Activated CD8-positive, alpha-beta T cell treated with anti-CD3 and anti-CD28 coated beads for 36 hours (primary cell): ENCODE measurements at places on chromosomes 1 and 21. TPM values are rescaled to one million over a fixed set of nuclear protein-coding genes. Genes with fewer than 3 reads are reported as not detected.

PRDM15 gene
- total RNA-seq: 14.5 TPM

SELL gene
- total RNA-seq: 110 TPM

TMEM234 gene
- total RNA-seq: 7.7 TPM

NR5A2 gene
- total RNA-seq: not detected

TSNAX gene
- 38.0 TPM for total RNA-seq

CR1 gene
- total RNA-seq: 0.18 TPM

TEX38 gene
- total RNA-seq: not detected

ACTL8 gene
- total RNA-seq: not detected

NFIA gene
- 2.4 TPM for total RNA-seq

DISP3 gene
- 0.65 TPM for total RNA-seq

C1orf74 gene
- 2.8 TPM for total RNA-seq

SLC5A9 gene
- not detected for total RNA-seq

GPR153 gene
- 0.34 TPM for total RNA-seq

TNNT2 gene
- total RNA-seq: not detected

DNA sequence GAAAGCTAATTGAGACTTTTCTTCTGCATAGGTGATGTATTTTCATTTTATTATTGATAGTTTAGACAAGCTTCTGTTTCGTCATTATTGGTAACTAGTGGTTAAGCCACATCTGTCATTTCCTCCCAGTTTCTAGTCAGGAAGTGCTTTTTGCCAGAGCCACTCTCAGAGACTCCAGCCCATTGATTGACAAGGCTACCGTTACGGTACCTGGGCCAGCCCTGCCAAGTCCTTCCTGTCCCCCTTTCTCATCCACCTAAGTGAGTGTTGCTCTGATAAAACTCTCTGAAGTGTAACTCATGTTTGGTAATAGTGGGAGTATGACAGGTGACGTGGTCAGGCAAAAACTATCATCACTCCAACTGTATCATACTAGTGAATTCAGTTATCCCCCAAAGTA lies 29.6 kb upstream of the AGL start:
- H3K4me3 ChIP-seq: no peak overlapping the region
- peak; percentile 61 for DNase-seq
- no peaks in the 10 kb centered on the region for H3K36me3 ChIP-seq
- H3K27me3 ChIP-seq: no peaks in the 10 kb centered on the region
- no peak overlapping the region for H3K27ac ChIP-seq
- H3K4me1 ChIP-seq: peaks cover 11% of the 10 kb centered on the region

- peak; percentile 36 for DNase-seq
- no peak overlapping the region for H3K27ac ChIP-seq
- peaks cover 32% of the 10 kb centered on the region for H3K4me1 ChIP-seq
- H3K4me3 ChIP-seq: no peak overlapping the region
- peaks cover 9% of the 10 kb centered on the region for H3K27me3 ChIP-seq
- no peaks in the 10 kb centered on the region for H3K36me3 ChIP-seq
Observed at GRCh38 chr1:172742599-172743500, 83.9 kb downstream of the FASLG start.

DNA sequence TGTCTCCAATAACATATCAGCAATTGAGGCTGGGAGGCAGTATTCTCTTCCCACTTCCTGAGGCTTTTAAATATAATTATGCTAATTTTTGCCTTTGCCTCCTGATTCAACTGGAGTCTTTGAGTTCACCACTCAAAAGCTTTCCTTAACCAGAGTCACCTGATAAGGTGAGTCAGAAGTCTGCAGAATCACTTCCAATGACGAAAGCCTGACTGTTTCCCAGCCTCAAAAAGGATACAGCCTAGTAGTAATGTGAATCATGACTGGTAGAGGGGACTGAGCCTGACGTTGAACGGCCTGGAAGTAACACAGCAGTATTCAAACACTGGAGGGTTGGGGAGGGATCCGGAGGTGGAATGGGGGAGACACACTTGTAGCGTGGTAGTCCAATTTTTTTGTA lies 10.4 kb upstream of the MRPL9 start:
- no peaks in the 10 kb centered on the region for H3K4me1 ChIP-seq
- H3K27me3 ChIP-seq: no peaks in the 10 kb centered on the region
- no peak for DNase-seq
- H3K36me3 ChIP-seq: no peaks in the 10 kb centered on the region

GRCh38 chr1:20187813-20188454 lies 1.6 kb upstream of the PLA2G2C start:
- H3K36me3 ChIP-seq: peaks cover 2% of the 10 kb centered on the region
- peaks cover 25% of the 10 kb centered on the region for H3K27me3 ChIP-seq
- no peak overlapping the region for H3K4me3 ChIP-seq
- H3K27ac ChIP-seq: peak overlapping the region; percentile 59
- H3K4me1 ChIP-seq: peaks cover 39% of the 10 kb centered on the region
- peak; percentile 18 for DNase-seq

DNA sequence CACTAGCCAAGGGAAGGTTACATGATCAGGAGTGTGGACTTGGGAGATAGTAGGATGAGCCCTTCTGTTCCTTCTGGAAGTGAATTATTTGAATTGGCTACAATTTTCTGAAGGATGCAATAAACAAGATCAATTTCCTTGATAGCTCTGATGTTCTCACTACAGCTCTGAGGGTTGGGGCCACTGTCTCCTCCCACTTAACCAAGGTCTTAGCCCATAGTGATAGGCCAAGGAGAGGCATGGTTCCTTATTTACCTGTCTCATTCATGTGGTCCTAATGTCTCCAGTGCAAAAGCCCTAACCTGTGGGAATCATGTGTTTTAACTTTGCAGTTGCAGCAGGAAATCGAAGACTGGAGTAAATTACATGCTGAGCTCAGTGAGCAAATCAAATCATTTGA lies 34.8 kb downstream of the MIA3 start:
- H3K27ac ChIP-seq: peak overlapping the region; percentile 88
- no peak overlapping the region for H3K4me3 ChIP-seq
- H3K4me1 ChIP-seq: peaks cover 57% of the 10 kb centered on the region
- DNase-seq: no peak

DNA sequence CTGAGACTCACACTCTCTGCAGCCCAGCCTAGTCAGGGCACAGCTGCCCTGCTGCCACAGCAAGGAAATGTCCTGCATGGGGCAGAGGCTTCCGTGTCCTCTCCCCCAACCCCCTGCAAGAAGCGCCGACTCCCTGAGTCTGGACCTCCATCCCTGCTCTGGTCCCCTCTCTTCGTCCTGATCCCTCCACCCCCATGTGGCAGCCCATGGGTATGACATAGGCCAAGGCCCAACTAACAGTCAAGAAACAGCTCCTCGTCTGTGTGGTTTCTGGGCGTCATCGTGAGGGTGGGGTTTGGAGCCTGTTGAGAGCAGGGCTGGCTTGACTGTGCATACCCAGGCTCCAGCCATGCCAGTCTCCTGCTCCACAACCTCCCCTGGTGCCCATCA lies 19.5 kb downstream of the FAAH start:
- no peaks in the 10 kb centered on the region for H3K4me1 ChIP-seq
- no peaks in the 10 kb centered on the region for H3K36me3 ChIP-seq
- peak; percentile 47 for DNase-seq
- no peaks in the 10 kb centered on the region for H3K27me3 ChIP-seq

GRCh38 chr1:19552291-19553010 lies 67.1 kb upstream of the CAPZB start:
- DNase-seq: no peak
- peaks cover 2% of the 10 kb centered on the region for H3K36me3 ChIP-seq
- no peak overlapping the region for H3K4me3 ChIP-seq
- peaks cover 1% of the 10 kb centered on the region for H3K27me3 ChIP-seq
- H3K4me1 ChIP-seq: peaks cover 4% of the 10 kb centered on the region
- no peak overlapping the region for H3K27ac ChIP-seq

GRCh38 chr1:29032841-29033240 lies 90.9 kb downstream of the TMEM200B start:
- DNase-seq: no peak
- peaks cover 7% of the 10 kb centered on the region for H3K36me3 ChIP-seq
- H3K27ac ChIP-seq: peak overlapping the region; percentile 34
- H3K4me1 ChIP-seq: peaks cover 2% of the 10 kb centered on the region

DNA sequence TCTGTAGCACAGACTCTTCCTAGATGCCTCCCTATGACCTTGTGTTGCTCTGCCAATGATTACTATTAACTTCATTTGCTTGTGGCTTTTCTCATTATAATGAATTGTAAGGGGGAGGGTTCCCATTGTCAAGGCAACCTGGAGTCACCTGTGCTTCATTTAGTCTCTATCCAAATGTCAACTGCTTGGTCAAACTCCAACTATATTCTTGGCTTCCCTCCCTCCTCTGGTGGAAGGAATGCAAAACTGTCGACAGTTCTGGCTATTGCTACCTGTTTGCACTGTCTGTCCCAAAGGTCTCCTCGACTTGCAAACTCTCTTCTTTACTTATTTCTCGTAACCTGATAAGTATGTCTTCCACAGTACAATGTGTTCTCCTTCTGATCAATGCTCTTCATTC lies 100.3 kb downstream of the CACNA1E start:
- no peak overlapping the region for H3K27ac ChIP-seq
- no peaks in the 10 kb centered on the region for H3K4me1 ChIP-seq
- no peak overlapping the region for H3K4me3 ChIP-seq
- no peaks in the 10 kb centered on the region for H3K36me3 ChIP-seq

DNA sequence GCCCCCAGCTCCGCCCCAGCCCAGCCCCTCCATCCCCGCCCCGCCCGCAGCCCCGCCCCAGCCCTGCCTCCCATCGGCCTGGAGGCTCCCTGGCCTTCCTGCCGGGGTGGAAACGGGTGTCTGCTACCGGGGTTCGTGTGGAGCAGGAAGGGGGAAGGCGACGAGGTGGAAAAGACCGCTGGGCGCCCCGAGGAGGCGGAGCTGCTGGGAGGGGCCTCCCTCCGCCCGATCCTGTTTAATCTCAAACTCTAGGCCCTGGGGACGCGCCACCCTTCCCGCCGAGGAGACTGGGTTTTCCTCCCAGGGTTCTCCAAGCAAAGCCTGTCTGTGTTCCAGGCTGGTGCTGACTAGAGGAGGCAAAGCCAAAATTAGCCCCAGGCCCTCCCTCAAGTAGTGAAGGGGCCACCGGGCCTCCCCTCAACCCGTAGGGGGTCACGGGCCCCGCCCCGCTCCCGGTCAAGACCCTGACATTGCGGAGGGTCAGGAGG lies 16.2 kb upstream of the TTLL10 start:
- H3K4me3 ChIP-seq: peak overlapping the region; percentile 70
- DNase-seq: peak; percentile 64
- no peaks in the 10 kb centered on the region for H3K27me3 ChIP-seq
- peaks cover 4% of the 10 kb centered on the region for H3K36me3 ChIP-seq
- peaks cover 2% of the 10 kb centered on the region for H3K4me1 ChIP-seq

GRCh38 chr1:55362558-55362957 lies 147.4 kb upstream of the USP24 start:
- no peak overlapping the region for H3K27ac ChIP-seq
- peaks cover 1% of the 10 kb centered on the region for H3K27me3 ChIP-seq
- no peak overlapping the region for H3K4me3 ChIP-seq
- peaks cover 8% of the 10 kb centered on the region for H3K4me1 ChIP-seq
- no peak for DNase-seq

GRCh38 chr21:45994759-45995685 lies 13.5 kb downstream of the COL6A1 start:
- no peaks in the 10 kb centered on the region for H3K36me3 ChIP-seq
- no peaks in the 10 kb centered on the region for H3K4me1 ChIP-seq

GRCh38 chr1:151175041-151175741 lies 590 bp downstream of the TMOD4 start:
- peaks cover 18% of the 10 kb centered on the region for H3K36me3 ChIP-seq
- no peak overlapping the region for H3K4me3 ChIP-seq
- no peaks in the 10 kb centered on the region for H3K27me3 ChIP-seq
- no peaks in the 10 kb centered on the region for H3K4me1 ChIP-seq

GRCh38 chr1:200116324-200116723 lies 88.8 kb downstream of the NR5A2 start:
- peaks cover 5% of the 10 kb centered on the region for H3K27me3 ChIP-seq
- no peaks in the 10 kb centered on the region for H3K36me3 ChIP-seq
- no peak for DNase-seq
- no peak overlapping the region for H3K4me3 ChIP-seq
- peaks cover 5% of the 10 kb centered on the region for H3K4me1 ChIP-seq
- H3K27ac ChIP-seq: no peak overlapping the region

- peaks cover 11% of the 10 kb centered on the region for H3K27me3 ChIP-seq
- no peak overlapping the region for H3K4me3 ChIP-seq
- no peak for DNase-seq
- H3K27ac ChIP-seq: no peak overlapping the region
- H3K4me1 ChIP-seq: peaks cover 10% of the 10 kb centered on the region
- peaks cover 32% of the 10 kb centered on the region for H3K36me3 ChIP-seq
Observed at GRCh38 chr1:197141575-197141974, 4.9 kb downstream of the ASPM start.

GRCh38 chr1:36135330-36135667 lies 10.3 kb upstream of the COL8A2 start:
- no peaks in the 10 kb centered on the region for H3K27me3 ChIP-seq
- peaks cover 4% of the 10 kb centered on the region for H3K4me1 ChIP-seq
- no peak for DNase-seq
- no peak overlapping the region for H3K4me3 ChIP-seq
- peak overlapping the region; percentile 28 for H3K27ac ChIP-seq

DNA sequence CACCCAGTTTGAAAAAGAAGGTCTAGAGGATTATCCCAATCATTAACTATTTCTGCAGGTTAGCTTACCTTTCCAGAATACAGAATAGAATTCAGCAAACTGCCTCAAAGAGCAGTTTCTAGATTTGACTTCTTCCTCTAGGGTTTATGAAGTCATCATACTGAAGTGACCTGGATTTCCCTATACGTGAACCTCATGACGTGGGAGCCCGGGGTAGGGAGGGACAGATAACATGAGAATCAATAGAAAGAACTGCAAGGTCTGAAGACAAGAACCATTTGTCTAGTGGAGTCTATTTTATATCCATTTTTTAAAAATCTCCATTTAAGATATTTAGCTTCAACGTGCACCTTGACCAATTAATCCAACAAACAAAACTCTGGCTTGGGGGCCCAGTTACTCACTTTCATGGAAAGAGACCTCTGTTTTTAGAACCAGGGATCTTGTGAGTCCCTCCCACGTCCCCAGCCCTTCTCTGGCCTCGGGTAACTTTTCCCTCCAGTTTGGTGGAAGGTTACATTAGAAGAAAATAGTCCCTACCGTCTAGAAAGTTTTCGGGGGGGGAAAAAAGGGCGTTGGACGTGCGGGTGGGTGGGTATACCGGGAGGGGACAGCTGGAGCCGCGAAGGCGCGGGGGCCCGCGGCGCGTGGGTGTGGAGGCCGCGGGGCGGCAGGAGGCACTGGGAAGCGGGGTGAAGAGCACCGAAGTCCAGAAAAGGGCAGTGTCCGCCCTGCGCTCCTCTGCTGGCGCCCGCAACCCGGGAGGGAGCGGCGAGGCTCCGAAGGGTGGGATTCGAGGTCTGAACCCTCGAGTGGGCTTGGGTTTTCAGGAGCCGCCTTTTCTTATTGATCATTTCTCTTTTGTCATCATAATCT lies 13.8 kb upstream of the POGZ start:
- DNase-seq: peak; percentile 38
- H3K27me3 ChIP-seq: peaks cover 3% of the 10 kb centered on the region
- H3K4me1 ChIP-seq: peaks cover 19% of the 10 kb centered on the region
- H3K36me3 ChIP-seq: no peaks in the 10 kb centered on the region
- H3K4me3 ChIP-seq: peak overlapping the region; percentile 59
- peak overlapping the region; percentile 69 for H3K27ac ChIP-seq

DNA sequence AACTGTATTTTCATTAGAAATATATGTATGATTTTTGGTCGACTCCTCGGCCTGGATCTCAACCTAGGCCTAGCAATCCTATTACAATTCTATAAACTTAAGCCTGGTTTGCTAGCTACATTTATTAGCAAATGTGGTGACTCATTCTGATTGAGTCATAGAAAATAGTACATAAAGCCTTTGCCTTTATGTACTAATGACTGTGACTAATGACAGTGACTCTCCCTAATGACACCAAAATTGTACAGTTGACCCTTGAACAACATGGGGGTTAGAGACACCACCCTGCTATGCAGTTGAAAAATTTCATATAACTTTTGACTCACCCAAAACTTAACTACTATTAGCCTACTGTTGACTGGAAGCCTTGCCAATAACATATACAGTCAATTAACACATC lies 78.9 kb downstream of the CLEC20A start:
- H3K36me3 ChIP-seq: no peaks in the 10 kb centered on the region
- peaks cover 2% of the 10 kb centered on the region for H3K27me3 ChIP-seq
- H3K4me3 ChIP-seq: no peak overlapping the region
- DNase-seq: no peak
- no peak overlapping the region for H3K27ac ChIP-seq
